ENCODE measurements at places on chromosomes 2 and 18.

DNA sequence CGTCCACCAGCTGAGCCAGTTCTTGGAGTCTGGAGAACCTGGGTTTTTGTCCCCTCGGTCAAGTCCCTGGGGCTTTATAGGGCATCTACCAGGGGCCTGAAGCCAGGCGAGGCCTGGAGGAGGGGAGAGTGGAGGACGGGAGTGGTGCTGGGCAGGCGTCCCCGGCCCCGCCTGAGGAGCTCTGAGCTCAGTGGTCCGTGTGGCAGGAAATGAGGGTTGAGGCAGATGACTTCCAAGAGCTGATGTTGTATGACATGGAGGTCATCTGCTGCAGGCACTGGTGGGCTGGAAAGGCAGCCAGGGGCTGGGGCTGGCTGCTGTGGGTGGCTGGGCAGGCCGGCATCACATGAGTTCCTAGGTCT lies 118.5 kb upstream of the HS6ST1 start:
- no peak for DNase-seq

GRCh38 chr2:45651415-45652089 lies at the start of gene PRKCE:
TSS of gene PRKCE (plus strand) at chr2:45651675.
- DNase-seq: peak; percentile 39

DNA sequence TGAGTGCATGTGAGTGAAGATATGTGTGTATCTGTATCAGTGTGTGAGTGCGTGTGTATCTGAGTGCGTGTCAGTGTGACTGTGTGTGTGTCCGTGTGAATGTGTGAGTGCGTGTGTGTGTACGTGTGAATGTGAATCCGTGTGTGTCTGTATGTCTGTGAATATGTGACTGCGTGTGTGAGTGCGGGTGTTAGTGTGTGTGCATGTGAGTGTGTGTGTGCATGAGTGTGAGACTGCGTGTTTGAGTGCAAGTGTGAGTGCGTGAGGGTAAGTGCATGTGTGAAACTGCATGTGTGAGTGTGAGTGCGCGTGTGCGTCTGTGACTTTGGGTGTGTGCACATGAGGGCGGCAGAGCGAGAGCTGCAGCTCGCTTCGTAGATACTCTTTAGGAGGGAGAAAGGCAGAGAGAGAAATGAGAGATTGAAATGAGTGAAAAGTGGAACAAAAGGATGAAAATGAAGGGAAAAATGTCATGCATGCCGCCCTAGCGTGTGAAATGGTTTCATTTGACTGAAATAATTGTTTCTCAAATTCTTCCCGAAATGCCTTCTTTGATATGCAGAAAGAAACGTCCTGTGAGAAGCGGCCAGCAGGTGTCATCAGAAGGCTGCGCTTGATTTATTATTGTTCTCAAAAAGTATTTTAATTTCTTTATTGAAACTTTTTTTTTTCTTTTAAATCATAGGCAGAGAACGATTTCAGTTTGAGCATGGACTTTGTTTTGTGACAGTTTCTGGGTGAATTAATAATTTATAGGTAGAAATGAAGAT lies 25.6 kb downstream of the ZNF407 start:
- no peak for DNase-seq

- DNase-seq: no peak
Observed at GRCh38 chr2:175205523-175205922, 24.0 kb upstream of the ATP5MC3 start.

DNA sequence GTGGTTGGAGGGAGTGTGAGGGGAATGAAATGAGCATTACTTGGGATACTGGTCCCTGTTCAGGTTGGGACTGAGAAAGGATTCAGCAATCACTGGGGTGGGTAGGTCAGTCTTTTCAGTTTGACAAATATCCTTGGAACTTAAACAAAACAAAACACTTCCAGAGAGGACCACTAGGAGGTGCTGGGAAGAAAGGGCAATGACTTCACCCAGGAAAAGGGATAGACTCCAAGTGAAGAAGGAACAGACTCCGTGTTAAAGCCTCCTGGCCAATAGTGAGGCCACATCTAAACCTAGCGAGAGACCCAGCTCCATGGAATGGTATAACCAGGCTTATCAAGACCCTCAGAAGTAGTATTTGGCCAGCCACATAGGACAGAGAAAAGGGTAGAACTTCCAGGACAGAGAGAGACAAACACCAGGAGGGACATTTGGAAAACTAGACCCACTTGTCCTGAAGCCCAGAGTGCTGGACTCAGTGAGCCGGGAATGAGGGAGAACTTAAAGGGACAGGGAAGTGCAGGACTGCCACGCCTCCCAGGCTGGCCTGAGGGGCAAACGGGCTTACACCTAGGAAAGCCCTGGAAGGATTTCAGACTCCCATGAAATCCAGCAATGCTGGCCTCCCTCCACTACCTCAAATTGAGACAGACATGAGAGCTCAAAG lies 19.6 kb upstream of the KCNG3 start:
- DNase-seq: peak; percentile 39

DNA sequence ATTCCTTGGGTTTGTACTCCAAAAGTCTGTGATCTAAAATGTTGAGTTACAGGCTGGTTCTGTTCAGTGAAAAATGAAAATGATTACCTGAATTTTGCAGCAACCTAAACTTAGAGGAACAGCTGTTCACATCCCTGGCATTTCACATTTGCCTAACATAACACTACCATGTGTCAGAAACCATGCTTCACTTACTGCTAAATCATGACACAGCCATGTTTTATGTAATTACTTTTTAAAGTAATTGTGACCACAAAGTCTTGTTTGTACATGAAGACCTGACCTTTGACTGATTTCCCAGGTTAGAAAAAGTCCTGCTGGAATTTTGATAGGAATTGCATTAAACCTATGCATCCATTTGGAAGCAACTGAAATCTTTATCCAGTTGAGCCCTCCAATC lies 79.1 kb downstream of the FAM168B start:
- no peak for DNase-seq

DNA sequence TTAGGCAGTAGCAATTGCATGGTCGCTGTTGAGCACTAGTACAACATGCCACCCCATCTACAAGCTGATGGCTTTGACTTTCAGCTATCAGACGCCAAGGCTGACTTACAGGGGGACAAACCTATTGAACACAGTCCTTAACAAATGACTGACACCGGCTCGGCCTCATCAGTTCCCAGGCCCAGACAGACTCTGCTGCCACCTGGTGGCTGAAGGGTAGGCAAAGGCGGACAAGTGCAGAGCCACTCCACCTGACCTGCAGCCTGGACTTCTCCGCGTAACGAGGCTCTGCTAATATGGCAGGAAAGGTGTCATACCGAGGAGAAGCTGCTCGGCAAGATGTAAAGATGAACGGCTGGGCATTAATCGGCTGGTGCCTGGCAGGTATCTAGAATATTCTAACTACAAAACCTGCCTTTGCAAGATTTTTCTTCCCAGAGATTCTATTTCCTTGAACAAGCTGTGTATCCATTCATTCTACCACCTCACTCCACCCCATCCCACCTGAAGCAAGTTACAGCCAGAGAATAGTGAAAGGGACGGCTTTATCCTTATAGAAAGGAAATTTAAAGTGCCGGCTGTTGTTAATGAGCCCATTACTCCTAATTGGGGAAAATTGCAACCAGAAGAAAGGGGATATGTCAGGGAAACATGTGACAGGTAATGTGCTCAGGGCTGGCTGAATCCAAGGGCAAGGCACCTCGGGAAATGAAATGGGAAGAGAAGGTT lies 67.4 kb downstream of the STEAP3 start:
- DNase-seq: peak; percentile 38

DNA sequence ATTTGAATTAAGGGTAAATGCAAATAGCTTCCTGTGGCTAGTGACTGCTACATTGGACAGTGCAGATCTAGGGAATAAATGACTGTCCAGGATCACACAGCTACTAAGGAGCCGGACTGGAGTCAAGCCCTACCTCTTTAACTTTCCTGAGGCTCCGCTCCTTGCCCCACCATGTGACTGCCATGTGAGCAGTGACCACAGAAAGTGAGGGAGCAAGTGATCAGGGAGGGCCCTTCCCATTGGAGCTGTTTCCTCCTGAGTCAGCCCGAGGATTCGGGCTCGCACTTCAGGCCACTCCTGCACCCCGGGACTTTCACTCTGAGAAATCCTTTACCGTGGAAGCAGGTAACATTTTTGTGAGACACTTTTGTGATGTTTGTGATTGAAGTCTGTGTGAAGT lies 198.0 kb downstream of the ANKRD30B start:
- peak; percentile 63 for DNase-seq

- no peak for DNase-seq
Observed at GRCh38 chr2:148813603-148814065, 61.4 kb upstream of the KIF5C start.

DNA sequence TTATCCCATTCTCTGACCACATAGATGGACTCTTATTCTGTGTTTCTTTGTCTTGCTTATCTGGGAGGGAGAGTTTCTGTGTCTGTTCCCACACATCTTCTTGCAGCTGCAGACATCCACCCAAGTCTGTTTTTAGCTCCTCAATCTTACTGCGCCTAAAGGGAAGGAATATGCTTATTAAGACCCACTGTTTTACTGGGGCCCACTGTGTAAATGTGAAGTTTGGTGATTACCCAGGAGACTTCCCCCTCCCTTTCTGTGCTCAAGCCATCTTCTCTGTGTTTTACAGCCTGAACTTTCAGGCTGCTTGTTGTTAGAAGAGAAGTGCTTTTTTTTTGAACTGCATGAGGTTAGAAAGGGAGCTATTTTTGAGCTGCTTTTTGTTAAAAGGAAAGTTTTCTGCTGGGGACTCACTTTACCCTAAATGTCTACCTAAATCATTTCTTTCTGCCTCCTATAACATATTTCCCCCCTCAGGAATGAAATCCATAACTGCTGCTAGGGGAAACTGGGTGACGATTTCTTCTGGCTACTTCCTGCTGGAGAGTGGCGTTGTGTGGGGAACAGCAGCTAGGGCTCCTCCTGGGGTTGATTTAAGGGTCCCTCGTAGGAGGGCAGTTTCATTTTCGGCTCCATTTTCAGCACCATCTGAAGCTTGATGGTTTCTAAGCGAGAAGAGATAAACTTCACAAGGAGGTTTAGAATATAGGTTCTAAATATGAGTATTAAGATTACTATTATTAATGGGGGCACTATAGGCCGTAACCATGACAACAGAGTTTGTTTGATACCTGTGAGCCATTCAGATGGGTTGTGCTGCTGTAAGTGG lies 39.5 kb upstream of the GMCL1 start:
- DNase-seq: peak; percentile 44

DNA sequence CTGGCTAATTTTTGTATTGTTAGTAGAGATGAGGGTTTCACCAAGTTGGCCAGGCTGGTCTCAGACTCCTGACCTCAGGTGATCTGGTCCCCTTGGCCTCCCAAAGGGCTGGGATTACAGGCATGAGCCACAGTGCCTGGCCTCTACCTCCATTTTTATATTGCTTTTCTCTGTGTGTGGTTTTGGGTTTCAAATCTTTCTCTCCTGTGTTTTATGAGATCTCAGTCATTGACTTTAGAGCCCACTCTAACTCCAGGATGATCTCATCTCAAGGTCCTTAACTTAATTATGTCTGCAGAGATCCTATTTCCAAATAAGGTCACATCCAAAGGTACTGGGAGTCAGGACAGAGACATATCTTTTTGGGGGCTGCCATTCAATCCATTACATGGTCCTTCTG lies 24.7 kb downstream of the ARL4C start:
- DNase-seq: no peak

All from large intestine (tissue), 12 donors.